ENCODE measurements at places on chromosomes 4 and X.

DNA sequence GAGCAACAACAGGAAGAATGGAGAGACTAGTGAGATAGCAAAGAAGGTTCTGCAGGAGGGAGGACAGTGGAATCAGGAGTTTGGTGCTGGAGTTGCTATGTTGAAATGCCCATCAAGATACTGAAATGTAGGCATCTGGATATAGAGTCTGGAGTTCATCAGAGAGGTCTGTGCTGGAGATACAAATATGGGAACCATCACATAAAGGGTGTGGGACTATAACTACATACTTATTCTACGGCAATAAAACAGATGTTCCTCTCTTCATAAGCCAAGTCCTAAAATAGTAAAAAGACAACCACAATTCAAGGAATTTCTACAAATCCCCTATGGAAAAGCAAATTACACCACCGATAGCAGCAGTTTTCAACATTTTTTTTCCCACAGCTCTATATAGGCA, 1.6 kb downstream of the MED14 start:
- no peak for DNase-seq

DNA sequence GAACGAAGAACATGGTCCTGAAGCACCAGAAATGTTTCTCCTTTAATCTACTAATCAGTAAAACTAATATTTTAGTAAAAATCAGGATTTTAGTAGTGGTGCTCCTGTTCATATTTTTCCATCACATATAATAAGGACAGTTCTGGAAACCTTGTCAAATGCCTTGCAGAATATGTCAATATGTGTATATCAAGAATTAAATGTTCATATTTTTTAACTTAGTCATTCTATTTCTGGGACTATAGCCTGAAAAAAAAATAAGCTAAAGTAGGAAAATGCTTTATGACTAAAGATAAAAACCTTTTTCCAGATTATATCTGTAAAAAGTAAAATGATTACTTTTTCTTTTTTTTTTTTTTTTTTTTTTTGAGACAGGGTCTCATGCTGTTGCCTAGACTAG, 65.1 kb downstream of the MAB21L2 start:
- peak; percentile 42 for DNase-seq

- no peak for DNase-seq
Measured at GRCh38 chrX:44927398-44927797, 54.4 kb downstream of the KDM6A start.

- DNase-seq, result no peak
Measured at GRCh38 chr4:100278567-100278966, 88.3 kb upstream of the DDIT4L start.

GRCh38 chr4:7414046-7414445, 20.7 kb downstream of the PSAPL1 start:
- DNase-seq, result no peak

DNA sequence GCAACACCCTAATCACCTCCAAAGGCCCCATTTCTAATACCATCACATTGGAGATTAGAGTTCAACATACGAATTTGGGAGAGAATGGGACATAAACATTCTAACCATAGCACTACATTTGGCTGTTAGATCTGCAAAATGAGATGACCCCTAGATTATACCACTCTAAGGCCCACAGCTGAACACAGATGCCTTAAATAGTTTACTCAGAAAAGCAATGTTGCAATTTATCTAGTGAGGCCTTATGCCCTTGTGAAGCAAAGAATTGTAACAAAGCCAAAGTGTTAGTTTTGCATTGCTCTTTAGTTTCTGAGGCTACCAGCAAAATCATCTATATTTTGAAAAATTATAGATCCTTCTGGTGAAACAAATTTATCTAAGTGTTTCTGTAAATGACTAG, 31.6 kb upstream of the ARHGEF6 start:
- DNase-seq, result peak; percentile 14

DNA sequence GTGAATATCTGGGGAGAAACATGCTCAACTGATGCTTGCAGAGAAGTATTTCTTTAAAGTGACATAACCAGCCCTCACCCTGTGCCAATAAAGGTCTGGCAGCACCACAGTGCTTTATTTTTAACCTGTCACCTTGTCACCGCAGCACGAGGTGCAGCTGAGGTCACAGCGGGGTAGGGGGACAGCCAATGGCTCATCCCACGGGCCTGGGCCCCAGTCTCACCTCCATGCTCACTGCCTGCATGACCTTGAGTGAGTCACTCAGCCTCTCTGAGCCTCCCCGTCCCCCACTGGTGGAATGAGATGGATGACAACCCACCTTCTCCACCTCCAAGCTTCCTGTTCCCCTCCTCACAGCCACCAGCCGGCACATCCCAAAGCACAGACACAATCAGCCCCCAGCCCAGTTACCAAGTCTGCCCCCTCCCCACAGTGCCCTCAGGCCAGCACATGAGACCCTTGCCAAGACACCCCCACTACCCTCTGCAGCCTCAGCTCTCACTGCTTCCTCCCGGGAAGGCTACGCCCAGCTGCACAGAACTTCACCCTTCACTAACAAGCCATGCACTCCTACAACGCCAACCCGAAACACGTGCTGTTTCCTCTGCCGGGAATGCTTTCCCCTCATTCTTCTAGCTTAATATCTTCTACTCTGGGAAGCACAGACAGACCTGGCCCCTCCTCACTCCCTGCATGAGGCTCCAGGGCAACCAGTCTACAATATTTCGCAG, 24.9 kb upstream of the MAN2B2 start:
- DNase-seq, result no peak

GRCh38 chr4:185903205-185903604, 91.2 kb upstream of the SORBS2 start:
- no peak for DNase-seq

GRCh38 chr4:177726111-177726510, 283.9 kb upstream of the AGA start:
- DNase-seq, result no peak

DNA sequence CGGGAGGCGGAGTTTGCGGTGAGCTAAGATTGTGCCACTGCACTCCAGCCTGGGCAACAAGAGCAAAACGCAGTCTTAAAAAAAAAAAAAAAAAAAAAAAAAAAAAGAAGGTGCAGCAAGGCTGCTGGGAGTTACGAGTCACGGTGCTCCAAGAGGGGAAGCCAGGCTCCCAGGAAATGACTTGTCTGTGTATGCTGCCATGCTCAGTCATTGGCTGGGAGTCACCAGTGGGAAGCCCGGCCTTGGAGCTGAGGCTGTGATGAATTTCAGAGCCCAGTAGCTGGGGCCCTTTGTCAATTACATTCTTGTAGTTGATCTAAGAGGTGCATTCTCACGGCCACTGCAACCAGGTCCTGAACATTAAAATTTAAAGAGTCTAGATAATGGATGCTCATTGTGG, 1105.1 kb upstream of the TENM3 start:
- peak; percentile 4 for DNase-seq

DNA sequence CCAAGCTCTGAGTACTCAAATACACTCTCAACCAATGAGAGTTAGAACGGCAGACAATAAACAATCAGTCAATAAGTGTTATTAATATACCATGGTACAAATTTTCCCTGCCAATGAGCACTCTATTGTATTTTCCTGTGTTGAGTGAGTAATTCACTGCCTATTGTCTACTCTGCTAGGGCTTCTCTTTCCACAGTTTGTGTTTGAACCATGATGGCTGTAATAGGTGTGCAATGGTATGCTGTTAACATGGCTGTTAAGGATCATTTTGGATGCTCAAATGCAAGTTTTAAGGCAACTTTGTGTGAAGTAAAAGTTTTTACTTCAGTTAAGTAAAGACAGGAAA, 41.2 kb downstream of the RPS6KA3 start:
- DNase-seq, result no peak

DNA sequence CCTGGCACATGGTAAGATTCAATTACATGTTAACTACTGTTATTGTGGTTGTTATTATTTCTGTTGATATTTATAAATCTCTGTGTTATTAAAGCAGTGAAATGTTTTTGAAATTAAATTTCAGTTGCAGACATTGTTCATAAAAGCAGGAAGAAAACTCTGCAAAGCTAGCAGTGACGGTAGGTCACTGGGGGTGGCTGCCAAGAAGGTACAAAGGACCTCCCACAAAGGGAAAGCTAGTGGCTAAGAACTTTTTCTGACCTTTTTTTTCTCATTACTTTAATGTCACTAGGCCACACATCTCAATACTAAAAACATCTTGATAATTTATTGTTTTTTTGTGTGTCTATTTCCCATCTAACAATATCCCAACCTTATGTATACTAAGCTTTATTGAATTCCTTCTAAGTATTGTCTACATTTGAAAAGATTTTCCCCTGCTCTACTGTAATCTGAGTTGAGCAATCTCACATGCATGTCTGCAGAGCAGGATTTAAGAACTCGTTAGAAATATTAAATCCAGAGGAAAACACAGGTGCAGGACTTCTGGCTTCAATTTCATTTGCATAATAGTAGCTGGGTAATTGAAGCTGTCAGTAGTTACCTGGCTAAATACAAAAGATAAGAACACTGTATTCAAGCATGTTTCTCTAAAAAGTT, 197.3 kb downstream of the CFAP299 start:
- no peak for DNase-seq

- no peak for DNase-seq
Measured at GRCh38 chr4:142917678-142918077, 71.6 kb upstream of the INPP4B start.

GRCh38 chr4:17358241-17358640, 153.6 kb downstream of the QDPR start:
- DNase-seq, result peak; percentile 19

DNA sequence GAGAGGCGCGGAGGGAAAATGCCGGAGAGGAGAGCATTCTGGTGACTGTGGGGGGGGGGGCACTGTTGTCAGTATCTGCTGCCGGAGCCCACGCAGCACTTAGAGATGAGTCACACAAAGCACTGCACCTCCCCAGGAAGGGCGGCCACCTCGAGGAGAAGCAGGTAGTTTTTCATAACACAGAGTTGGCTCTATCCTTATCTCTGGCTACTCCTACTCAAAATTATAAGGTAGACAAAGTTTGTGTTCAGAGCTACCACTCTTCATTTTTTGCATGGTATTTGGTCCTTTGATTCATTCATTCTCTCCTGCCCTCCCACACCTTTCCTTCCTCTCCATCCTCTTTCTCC, 76.2 kb upstream of the SCOC start:
- no peak for DNase-seq

- no peak for DNase-seq
Measured at GRCh38 chr4:157674699-157675098, 454.2 kb downstream of the GRIA2 start.

GRCh38 chr4:106694232-106694631, 325.7 kb upstream of the GIMD1 start:
- no peak for DNase-seq

DNA sequence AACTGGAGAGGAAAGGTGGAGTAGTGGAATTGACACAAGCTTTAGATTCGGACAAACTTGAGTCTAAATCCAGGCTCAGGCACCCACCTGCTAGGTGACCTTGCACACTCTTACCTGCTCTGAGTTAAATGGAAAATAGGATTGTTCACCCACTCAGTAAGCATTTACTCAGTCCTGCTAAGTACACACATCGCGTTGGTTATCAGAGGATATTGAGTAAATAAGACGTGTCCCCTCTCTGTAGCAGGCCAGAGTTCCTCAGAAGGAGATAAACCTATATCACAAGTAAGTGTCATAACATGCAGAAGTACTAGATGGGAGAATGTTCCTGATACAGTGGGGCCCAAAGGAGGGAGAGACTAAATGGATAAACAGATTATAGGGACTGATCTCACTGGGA, 117.7 kb downstream of the SMIM20 start:
- DNase-seq, result no peak

DNA sequence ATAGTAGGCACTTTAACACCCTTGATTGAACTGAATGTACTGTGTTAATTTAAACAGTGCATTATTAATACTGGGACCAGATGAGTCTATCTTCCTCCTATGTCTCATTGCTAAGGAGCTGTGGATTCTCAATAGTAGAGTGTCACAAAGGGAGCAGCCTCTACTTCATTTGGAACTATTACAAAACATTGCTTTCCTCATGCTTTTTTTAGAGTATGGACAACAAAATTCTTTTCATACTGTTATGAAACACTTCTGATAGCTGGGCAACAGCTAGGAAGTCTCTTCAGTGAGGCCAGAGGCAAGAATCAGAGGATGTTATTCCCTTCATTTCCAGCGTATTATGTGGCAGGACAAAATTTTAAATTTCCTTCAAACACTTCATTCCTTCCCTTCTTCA, 160.8 kb downstream of the FBXO8 start:
- no peak for DNase-seq

DNA sequence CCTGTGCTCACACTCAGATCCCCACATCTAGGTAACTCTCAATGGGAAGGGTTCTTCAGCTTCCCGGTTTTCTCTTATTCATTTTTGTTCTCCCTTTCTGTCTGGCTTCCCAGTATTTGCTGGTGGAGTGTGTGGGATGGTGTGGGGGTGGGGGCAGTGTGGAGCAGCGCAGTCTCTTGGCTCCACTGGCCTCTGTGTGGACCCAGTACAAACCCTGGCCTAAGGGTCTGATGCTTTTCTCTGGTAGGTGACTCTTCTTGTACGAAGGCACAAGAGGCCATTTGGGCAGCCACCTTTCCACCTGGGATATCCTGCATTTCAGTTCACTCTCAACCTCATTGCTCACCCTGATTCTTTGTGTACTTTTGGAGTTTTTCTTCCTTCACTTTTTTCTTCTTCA, 71.3 kb downstream of the NBDY start:
- DNase-seq, result no peak

DNA sequence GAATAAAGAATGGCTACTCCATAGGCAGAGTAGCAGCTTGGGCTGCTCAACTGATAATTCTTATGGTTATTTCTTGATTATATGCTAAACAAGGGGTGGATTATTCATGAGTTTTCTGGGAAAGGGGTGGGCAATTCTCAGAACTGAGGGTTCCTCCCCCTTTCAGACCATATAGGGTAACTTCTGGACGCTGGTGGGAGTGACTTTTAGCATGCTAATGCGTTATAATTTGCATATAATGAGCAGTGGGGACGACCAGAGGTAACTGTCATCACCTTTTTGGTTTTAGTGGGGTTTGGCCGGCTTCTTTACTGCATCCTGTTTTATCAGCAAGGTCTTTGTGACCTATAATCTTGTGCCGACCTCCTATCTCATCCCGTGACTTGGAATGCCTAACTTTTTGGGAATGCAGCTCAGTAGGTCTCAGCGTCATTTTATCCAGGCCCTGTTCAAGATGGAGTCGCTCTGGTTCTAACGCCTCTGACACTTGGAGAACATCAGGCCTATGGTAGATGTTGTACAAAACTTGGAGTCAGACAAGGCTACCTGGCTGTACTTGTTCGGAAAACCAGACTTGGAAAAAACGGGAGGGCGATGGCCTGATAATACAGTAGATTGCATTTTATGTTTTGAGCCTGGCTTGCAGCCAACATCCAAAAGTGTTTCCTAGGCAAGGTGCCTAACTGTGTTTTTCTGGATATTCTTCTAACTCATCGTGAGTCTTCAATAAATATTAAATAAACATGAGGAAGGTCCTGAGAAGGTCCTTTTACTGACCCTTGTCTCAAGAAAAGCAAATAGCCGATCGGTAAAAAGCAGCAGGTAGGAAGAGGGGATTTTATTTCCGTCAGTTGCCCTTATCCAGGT, 1.8 kb upstream of the TMEM164 start:
- no peak for DNase-seq

- DNase-seq, result peak; percentile 64
Measured at GRCh38 chrX:100413229-100413628, 3.2 kb upstream of the PCDH19 start.

GRCh38 chr4:168565130-168565529, 68.3 kb downstream of the PALLD start:
- peak; percentile 55 for DNase-seq

Measured in fibroblast of skin of scalp (primary cell).